ENCODE measurements at places on chromosomes 16 and 17.

GRCh38 chr16:49618955-49619354, 237.0 kb downstream of the ZNF423 start:
- no peak for DNase-seq

DNA sequence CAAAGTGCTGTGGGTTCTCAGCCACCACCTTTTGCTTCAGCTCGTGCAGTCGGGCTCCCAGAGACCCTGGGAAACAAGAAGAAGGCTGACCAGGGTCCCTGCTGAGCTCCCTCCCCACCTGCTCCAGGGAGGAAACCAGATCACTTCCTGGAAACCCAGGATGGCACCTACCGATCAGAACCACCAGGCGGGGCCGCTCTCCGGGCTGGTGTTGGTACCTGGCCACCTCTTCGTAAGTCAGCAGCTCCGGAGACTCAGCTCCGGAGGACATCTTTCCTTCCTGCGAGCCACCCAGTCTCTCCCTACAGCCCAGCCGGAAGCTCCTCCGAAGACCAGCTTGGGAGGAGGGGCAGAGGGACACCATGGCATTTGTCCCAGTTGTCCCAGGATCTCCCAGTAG, 18.9 kb downstream of the MPP3 start:
- no peak for DNase-seq

DNA sequence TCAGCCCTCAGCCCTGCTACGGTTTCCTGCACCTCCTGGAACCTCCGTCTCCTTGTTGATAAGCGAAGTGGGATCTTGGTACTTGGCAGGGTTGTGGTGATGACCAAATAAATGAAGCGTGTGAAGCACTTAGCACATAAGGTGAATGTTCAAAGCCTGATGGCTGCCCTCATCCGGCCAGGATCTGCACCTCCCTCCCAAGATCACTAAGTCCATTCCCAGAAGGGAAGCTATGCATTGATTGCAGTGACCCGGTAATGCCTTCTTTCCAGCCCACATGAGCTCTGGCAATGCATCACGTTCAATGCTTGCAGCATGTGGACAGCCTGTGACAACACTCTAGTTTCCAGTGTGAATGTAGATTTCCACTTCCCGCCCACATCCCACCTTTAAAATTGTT, 24.9 kb upstream of the RHOT1 start:
- DNase-seq: no peak

- DNase-seq: no peak
Observed at GRCh38 chr16:60755907-60756306, 1280.3 kb downstream of the CDH8 start.

- DNase-seq: no peak
Observed at GRCh38 chr16:20937736-20938135, 37.2 kb downstream of the LYRM1 start.

- no peak for DNase-seq
Observed at GRCh38 chr16:9003322-9003721, 39.6 kb upstream of the USP7 start.

DNA sequence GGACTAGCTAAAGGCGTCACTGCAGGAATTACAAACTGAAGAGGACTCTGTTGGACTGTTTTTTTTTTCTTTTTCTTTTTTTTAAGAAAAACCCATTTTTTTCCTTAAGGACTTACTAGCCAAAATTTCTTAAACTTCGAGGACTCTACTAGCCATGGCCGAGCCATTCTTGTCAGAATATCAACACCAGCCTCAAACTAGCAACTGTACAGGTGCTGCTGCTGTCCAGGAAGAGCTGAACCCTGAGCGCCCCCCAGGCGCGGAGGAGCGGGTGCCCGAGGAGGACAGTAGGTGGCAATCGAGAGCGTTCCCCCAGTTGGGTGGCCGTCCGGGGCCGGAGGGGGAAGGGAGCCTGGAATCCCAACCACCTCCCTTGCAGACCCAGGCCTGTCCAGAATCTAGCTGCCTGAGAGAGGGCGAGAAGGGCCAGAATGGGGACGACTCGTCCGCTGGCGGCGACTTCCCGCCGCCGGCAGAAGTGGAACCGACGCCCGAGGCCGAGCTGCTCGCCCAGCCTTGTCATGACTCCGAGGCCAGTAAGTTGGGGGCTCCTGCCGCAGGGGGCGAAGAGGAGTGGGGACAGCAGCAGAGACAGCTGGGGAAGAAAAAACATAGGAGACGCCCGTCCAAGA, 878 bp downstream of the HEXIM1 start:
- DNase-seq: no peak

- no peak for DNase-seq
Observed at GRCh38 chr16:89357055-89357816, 133.1 kb downstream of the ANKRD11 start.

DNA sequence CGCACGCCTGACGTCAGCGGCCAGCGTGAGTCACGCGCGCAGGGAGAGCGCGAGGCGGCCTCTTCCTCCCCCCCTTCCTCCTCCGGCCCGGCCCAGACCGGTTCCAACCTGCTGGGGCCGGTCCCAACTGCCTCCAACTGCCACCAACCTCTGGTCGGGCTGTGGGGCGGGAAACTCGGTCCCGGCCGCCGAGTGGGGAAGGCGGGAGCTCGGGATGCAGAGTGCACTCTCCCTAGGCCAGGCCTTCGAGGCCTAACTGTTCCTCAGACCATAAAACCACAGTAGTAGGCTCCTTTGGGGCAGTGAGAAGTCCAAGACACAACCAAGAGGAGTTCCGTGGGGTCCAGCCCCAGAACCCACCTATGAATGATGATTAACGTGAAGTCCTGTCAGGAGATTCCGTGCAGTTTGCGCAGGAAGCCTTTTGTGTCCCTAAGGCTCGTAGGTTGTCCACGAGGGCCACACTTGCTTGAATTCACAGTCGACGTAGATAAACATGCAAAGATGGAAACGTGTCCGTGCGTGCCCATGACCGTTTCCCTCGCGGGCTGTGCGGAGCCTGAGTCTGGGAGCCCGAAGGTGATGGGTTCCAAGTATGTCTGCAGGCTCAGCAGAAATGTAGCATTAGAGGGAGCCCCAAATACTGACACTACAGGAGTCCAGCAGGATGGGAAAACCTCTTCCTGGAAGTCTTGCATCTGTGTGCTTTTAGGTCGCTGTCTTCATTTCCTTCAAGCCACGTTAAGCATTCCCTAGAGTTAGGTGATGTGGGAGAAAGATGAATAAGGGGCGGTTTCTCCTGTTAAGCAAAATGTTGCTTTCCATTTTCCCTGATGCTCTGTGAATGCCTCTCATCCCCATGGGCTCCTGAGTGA, 647 bp downstream of the UNK start:
- DNase-seq: no peak

GRCh38 chr16:20327444-20328041, at the start of gene GP2:
GP2 (minus strand) TSS chr16:20327513; CDS start chr16:20326431, 1,082 bp downstream.
- DNase-seq: no peak

GRCh38 chr16:75263291-75263962, 12.0 kb upstream of the BCAR1 start:
- no peak for DNase-seq

DNA sequence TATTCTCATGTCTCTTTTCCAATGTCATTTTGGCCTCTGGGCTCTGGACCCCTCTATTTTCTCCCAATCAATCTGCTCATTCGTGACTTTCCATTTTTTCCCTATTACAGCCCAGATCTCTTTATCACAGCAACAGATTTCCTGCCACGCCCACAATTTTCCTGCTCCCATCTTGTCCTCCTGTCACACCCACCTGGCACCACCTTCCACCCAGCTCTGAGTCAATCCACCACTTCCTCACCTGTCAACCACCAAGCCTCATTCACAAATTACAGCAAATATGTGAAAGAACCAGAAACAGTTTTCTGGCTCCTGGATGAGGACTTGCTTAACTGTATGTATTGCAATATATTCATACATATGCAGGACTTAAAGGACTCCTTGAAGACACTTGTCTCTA, 311.3 kb downstream of the GRIN2A start:
- no peak for DNase-seq

- no peak for DNase-seq
Observed at GRCh38 chr17:4920351-4921048, 11.6 kb upstream of the GP1BA start.

- no peak for DNase-seq
Observed at GRCh38 chr17:73952480-73953205, 250.8 kb upstream of the RPL38 start.

- DNase-seq: no peak
Observed at GRCh38 chr17:68646626-68647526, 45.7 kb upstream of the FAM20A start.

DNA sequence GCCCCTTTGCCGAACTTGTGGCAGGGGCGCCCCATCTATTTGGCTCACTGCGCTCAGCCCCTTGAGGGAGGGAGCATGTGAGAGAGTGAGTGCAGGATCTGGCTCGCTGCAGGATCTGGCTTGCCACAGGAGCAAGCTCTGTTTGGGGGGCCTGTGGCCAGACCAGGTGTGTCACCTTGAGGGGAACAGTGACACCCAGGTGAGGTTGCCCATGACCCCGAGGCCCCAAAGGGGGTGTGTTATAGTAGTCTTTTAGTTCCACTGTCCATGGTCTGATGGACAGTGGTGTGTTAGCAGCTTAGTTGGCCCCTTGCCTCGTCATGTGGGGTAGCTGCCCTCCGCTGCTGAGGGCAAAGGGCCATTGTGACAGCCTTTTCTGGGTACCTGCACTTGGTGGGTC, 41.6 kb downstream of the CCDC42 start:
- no peak for DNase-seq

DNA sequence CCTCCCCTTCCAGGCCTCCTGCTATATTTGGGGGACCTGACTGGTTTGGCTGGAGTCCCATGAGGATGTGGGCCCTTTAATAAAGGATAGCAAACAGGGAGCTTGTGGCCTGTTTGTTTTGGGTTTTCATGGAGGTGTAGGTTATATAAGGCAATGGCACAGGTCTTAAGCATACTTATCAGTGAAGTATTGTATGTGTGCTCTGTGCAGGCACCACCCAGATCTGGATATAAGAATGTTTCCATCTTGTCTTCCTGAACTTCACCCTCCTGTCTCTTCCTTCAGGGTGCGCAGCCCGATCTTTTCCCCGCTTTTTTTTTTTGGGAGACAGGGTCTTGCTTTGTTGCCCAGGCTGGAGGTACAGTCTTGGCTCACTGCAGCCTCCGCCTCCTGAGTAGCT, 10.6 kb downstream of the SLC52A1 start:
- DNase-seq: no peak

GRCh38 chr16:76222853-76223252, 54.3 kb upstream of the CNTNAP4 start:
- no peak for DNase-seq

GRCh38 chr17:40559954-40560591, 5.2 kb downstream of the CCR7 start:
- DNase-seq: peak; percentile 72

GRCh38 chr17:45828171-45828570, 16.5 kb upstream of the SPPL2C start:
- no peak for DNase-seq

- no peak for DNase-seq
Observed at GRCh38 chr16:2511128-2511800, 2.5 kb upstream of the ATP6V0C start.

- DNase-seq: no peak
Observed at GRCh38 chr17:76921340-76922036, 53.3 kb downstream of the MGAT5B start.

DNA sequence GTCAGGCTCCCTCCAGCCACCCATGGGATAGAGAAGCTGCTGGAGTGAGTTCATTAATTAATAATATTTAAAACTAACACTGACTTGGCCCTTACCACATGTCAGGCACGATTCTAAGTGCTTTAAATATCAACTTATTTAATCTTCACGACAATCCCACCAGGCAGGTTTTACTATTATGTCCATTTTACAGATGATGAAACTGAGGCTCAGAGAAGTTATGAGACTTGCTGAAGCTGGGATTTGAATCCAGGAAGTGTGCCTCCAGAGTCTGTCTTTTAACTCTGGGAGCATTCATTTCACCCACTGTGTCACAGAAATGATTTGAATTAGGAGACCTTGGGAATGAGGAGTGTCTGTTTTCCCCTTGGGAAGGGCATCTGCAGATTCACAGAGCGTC, 8.8 kb downstream of the SPNS3 start:
- no peak for DNase-seq

- DNase-seq: no peak
Observed at GRCh38 chr17:73090396-73091202, 1.9 kb downstream of the SLC39A11 start.

- no peak for DNase-seq
Observed at GRCh38 chr16:78385086-78385805, 285.8 kb downstream of the WWOX start.

GRCh38 chr17:15915961-15916360, 29.0 kb upstream of the ADORA2B start:
- DNase-seq: no peak

GRCh38 chr17:35568561-35568960, 7.9 kb upstream of the SLFN14 start:
- DNase-seq: no peak

DNA sequence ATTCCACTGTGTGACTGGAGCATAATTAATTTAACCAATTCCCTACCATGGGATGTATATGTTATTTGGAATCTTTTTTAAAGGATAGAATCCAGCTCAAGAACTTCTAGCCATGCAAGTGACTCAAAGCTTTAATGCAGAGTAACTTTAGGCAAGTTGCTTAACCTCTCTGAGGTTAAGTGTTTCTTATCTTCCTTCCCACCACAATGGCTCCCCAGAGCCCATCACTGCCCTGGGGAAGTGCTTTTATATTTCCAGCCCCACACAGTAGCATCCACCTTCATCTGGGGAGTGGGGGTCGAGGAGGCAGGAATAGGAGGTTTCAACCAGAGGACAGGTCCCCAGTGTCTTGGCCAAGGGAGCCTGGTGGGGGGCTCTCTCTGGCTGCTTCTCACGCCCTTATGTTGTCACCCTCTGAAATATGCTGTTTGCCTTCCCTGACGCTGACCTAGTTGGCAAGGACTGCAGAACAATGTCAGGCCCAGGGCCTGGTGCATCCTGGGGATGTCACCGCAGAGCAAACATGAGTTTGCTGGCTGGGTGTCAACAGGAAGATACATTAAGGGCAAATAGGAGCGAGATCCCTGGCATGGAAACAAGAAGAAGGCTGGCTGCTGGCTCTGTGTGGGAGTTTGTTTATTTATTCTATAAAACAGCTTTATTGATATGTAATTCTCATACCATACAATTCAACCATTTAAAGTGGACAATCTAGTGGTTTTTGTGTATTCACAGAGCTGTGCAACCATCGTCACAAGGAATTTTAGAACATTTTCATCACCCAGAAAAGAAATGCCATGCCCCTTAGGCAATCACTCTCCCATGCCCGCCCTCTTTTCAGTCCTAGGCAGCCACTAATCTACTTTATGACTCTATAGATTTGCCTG, 46.6 kb upstream of the WSB1 start:
- no peak for DNase-seq

- no peak for DNase-seq
Observed at GRCh38 chr17:72884066-72884465, 208.4 kb downstream of the SLC39A11 start.
